ENCODE measurements at places on chromosomes 16 and 17.

GRCh38 chr17:64978138-64978537 is 58.9 kb upstream of the LRRC37A3 start:
- no peak for DNase-seq

GRCh38 chr17:47311420-47311819 is 12.3 kb upstream of the EFCAB13 start:
- DNase-seq: no peak

GRCh38 chr17:32523017-32523680 is 36.4 kb downstream of the CDK5R1 start:
- DNase-seq: no peak

- DNase-seq: peak; percentile 53
Observed at GRCh38 chr17:77889866-77890760, 68.4 kb upstream of the TNRC6C start.

DNA sequence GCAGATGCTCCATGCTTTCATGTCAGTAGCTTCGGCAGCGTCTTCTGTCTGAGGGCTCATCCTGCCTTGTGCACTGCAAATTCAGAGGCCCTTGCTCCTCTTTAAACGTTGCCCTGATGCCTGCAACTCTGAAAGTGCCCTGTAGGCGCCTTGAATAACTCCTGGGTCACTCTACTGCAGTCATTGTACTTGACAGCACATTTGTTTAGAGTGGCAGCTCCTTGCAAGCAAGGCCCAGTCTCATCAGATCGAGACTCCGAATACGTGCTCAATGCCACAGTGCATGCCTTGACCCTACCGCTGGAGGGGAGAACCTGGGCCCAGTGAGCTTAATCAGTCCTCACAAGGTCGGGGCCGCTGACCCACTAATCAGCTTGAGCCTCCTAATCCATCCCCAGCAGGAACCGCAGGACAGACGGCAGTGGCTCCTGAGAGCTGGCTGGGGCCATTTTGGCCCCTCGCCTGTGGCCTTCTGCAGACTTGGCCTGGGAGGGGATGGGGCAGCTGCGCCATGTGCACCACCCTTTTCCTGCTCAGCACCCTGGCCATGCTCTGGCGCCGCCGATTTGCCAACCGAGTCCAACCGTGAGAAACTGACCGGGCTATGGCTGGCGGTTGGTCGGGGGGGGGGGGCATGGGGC is at the start of gene PRCD:
Gene PRCD (plus strand): TSS at position 414 of the 641 bp plus-strand sequence. CDS start 98 bp downstream, at position 512.
- peak; percentile 59 for DNase-seq

DNA sequence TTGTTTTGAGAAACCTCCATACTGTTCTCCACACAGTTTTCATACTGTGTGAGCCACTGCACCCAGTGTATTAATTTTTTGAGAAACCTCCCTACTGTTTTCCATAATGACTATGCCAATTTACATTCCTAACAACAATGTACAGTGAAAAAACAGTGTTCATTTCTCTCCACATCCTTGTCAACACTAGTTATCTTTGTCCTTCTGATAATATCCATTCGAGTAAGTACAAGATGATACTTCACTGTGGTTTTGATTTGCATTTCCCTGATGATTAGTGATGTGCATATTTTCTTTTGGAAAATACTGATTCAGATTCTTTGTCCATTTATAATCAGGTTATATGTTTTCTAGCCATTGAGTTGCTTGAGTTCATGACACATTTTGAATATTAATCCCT is 462.0 kb downstream of the CDH11 start:
- DNase-seq: no peak

Measured in kidney (tissue), 22 donors.